ENCODE measurements at places on chromosomes 7 and 10.

DNA sequence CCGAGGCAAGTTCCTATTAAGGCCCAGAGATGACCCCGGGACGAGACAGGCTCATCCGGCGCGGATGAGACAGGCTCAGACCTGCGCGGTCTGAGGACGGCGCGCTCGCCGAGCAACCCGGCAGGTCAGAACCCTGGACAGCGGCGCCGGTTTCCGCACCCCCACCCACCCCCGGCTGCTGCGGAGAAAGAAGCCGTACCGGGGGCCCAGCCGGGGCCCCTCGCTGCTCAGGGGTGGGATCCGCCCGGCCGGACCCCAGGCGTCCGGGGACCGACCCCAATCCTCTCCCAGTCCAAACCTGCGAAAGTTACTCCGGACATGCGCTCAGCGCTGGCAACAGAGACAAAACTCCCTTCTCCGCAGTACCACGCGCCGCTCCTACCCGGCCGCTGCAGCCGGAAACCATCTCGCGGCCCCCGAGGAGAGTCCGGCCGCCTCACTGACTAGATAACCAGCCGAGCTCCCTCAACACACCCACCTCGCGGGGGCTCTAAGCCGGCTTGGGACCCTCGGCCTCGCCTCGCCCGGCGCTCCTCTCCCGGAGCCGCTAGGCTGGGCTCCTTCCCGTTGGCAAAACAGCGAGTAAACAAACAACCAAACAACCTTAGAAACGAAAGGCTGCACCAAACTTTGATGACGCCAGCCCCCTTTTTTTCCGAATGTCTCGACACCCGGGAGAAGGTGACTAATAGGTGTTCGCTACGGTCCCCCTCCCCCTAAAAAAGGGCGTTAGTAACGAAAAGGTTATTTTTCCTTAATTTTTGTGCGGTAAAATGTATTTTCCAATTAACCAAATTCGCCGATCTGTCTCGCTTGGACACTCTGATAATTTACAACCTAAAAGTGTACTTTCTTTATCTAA is 2.3 kb upstream of the DRGX start:
- DNase-seq: peak; percentile 53

DNA sequence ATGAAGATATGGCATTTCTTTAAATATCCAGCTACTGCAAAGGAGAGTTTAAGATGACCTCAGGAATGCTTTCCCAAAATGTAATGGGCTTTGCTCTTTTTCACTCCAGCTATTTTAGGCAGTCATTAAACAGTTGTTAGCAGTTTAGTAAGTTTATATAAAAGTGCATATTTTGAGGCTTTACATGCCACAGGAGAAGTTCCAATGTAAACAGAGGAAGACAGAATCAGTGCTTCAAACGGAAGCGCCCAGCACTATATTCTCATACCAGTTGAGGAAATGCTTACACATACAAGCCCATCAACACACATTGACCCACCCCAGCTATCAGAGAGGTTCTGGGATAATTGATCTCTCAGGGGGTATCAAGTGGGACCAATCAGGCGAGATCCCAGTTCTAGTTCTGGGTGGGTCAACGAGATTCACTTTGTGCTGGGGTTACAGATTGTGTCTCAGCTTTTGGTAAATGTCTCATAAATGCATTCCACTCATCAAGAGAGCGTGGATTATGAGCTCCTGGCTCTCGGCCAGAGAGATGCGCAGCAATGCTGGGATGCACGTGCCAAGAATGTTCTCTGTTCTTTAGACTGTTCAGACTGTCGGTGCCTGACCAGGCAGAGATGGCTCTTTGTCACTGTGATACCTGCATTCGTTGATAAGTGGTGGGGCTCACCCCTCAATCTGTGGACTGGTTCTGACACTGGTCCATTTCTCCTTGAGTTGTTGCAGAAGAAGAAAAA is 55.0 kb downstream of the CACNB2 start:
- DNase-seq: no peak

- DNase-seq: no peak
These were observed 98.2 kb downstream of the ANLN start for GRCh38 chr7:36487756-36488336.

GRCh38 chr10:13724484-13724883 is 137.7 kb downstream of the PRPF18 start:
- DNase-seq: no peak

GRCh38 chr7:141320287-141320686 is 230.9 kb upstream of the AGK start:
- no peak for DNase-seq

DNA sequence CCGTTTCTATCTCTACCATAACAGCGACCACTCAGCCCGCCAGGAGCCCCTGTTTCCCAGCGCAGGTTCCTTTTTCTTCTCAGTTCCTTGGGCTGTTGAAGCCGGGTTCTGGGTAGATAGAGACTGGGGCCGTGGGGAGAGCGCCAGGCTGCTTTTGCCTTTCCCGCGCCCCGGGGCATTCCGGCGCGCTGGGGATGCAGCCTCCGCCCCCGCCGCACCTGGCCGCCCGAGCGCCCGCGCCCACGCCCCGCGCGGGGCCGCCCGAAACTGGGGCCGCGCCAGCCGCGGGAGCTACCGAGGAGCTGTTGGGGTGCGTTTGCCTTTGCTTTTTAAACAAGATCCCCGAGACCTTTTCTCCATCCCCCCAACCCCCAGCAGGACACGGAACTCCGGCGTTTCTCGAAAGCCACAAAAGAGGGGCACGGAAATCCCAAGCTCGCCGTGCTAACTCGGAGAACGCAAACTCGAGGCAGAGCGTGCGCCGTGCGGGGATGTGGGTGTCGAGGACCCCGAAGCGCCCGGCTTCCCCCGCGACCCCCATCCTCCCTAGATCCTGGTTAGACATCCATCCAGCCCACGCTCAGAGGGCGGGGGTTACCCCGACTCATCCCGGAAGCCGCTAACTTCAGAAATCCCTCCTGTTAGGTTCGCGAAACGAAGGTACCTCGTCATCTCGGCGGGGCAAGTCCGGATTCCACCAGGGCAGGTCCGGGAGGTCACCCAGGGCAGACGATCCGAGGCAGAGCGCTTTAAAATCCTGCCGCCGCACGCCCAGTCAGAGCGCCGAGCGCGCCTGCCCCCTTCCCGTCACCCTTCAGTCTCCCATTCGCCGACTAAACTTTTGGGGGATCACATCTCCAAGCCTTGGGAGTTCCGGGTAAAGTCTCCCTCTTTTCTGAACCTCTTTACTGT is 1.0 kb downstream of the GRM8 start:
- no peak for DNase-seq

GRCh38 chr7:132742189-132742612 is 165.9 kb upstream of the PLXNA4 start:
- DNase-seq: no peak

DNA sequence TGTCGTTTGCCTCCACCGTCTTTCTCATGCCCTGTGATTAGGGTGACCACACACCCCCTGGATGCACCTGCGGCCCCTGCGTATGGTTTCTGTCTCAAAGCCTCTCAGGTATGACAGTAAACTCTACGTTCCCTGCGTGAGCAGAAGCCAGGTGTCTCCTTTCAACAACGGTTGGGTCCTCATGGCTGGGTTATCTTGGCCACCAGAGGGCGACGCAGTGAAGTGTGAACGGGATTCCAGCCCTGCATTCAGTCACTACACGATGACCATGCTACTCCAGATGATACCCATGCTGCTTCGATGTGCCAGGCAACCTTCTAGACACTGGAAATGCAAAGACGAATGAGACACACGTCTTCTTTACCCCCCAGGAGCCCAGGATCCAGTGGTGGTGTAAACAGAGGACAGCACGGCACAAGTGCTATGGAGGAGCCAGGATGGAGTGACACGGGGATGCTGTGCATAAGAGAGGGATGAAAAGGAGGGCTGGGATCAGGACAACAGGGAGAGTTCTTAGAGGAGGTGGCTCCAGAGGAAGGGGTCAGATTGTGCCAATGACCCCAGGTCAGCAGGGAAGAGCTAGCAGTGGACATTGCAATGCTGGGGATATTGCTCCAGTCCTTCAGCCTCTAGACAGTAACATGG is 228.1 kb upstream of the PFKP start:
- no peak for DNase-seq

GRCh38 chr7:151088856-151089699 is 2.8 kb downstream of the AGAP3 start:
- DNase-seq: no peak

- DNase-seq: no peak
These were observed 29.8 kb upstream of the WAC start for GRCh38 chr10:28503114-28503513.

- no peak for DNase-seq
These were observed 1.6 kb upstream of the KNDC1 start for GRCh38 chr10:133158437-133158755.

- no peak for DNase-seq
These were observed 10.7 kb upstream of the DPYSL4 start for GRCh38 chr10:132175907-132176581.

GRCh38 chr7:13352677-13353076 is 636.8 kb downstream of the ETV1 start:
- DNase-seq: no peak

- no peak for DNase-seq
These were observed 99.6 kb upstream of the DIP2C start for GRCh38 chr10:788796-789748.

GRCh38 chr10:45404087-45404769 is 30.2 kb downstream of the ALOX5 start:
- DNase-seq: no peak

DNA sequence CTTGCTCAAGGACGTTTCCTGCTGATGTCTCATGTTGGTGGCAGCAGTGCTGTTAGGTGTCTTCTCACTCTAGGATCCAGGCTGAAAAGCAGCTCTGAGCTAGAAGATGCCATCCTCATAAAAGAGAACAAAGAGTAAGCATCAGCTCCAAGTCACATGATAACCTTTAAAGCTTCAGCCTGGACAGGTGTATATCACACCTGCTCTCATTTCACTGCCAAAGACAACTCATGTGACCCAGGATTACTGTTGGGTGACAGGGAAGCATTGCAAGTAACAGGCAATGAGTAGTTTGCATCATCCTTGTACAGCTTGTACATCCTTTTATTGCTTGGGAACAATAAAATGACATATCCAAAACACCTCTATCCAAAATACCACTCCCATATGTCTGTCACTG is 423.4 kb upstream of the DPP6 start:
- no peak for DNase-seq

DNA sequence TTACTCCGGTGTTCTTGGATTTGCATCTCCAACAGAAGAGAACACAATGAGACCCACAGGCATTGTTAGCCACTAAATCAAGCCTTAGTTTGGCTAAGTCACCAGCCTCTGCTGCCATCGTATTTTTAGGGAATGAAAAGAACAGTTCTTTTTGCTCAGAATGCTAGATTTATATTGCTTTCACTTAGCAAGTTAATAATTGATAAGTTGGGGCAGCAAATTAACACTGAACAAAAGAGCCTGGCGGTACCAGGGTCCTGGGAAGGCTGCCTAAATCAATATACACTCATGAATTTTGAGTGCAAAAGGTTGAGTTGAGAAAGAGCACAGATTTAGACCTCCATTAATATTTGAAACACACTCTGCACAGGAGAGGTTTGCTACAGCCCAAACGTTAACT is 767.7 kb downstream of the TYW1 start:
- no peak for DNase-seq

- DNase-seq: no peak
These were observed 123.7 kb downstream of the CUBN start for GRCh38 chr10:17005621-17006566.

DNA sequence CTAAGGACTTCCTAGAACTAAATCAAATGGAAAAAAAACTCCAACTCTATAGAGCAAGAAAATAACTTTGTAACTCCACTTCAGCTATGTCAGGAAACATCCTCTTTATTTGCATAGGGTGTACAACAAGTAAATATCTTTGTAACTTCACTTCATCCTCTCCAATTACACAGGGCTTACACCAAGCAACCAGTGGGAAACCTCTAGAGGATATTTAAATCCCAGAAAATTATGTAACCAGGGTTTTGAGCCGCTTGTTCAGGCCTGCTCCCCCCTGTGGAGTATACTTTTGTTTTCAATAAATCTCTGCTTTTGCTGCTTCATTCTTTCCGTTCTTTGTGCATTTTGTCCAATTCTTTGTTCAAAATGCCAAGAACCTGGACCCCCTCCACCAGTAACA is 22.2 kb downstream of the LIPJ start:
- no peak for DNase-seq

DNA sequence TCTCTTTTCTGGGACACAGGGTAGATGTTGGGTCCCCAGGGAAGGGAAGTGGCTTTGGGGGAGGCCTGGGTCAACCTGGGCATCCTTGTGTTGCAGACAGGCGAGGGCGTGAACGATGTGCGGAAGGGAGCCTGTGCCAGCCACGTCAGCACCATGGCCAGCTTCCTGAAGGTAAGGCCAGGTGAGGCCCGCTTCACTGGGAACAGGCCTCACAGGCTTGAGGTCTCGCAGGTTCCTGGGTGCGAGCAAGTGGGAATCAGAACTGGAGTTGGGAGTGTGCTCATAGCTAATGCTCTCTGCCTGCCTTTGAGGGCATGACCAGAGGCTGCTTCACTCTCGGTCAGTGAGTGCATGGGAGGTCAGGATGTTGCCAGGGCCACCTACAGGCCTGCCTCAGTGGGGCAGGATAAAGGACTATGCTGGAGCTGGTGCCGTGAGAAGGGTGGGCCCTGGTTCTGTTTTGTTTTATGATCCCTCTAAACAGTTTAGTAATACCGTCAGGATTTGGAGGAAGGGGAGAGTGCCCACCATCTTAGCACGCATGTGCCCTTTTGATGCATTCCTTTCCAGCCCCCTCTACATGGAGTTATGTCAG is 8.4 kb downstream of the DBNL start:
- DNase-seq: no peak

DNA sequence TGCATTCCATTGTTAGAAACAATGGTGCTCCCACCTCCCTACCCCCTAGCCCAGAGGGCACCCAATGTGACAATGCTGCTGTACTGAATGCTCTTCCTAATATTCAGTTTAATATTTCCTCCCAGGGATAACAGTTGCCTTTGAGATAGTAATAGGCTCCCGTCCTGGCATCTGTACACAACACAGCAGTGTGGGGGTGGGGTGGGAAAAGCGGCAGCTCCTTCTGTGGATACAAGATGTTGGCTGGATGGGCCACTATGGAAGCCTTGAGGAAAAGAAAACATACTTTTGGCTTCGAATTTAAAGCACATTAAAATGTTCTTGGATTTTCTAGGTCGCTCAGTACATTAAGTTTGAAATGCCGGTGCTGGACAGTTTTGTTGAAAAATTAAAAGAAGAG is 9.2 kb upstream of the ZNF22 start:
- no peak for DNase-seq

DNA sequence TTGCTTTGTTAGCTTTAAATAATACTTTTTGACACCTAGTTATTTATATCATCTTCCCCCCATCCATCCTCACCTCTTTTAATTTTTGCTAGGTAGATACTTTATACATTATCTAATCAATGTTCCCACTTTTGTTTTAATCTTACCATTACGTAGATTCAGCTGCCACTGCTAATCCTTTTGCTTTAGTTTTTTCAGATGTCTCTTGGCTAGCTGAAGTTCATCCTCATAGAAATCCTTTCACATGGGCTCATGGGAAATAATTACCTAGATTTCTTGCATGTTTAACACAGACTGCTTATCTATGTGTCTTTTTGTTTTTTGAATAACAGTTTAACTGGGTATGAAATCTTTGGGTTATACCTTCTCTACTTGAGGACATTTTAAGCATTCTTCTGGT is 60.1 kb downstream of the ZNRF2 start:
- no peak for DNase-seq

All from T-helper 9 cell (primary cell).